Aortic smooth muscle cell (primary cell): ENCODE measurements at places on chromosomes 16 and 17. TPM values are rescaled to one million over a fixed set of nuclear protein-coding genes. Genes with fewer than 3 reads are reported as not detected.

The CLEC18C gene
- 0.12 and 0.13 TPM in 2 replicates for total RNA-seq

The AANAT gene
- not detected in 2 replicates for total RNA-seq

The SLX1B gene
- 3.4 and 3.9 TPM in 2 replicates for total RNA-seq

The GAS2L2 gene
- not detected in 2 replicates for total RNA-seq

The CACNA1G gene
- 0.37 and 0.40 TPM in 2 replicates for total RNA-seq

The RND2 gene
- 0.12 and 0.13 TPM in 2 replicates for total RNA-seq

The LITAFD gene
- not detected in 2 replicates for total RNA-seq

The HSBP1 gene
- total RNA-seq = 142 and 165 TPM in 2 replicates

The MFAP4 gene
- 0.66 and 3.1 TPM in 2 replicates for total RNA-seq

The ZNF207 gene
- total RNA-seq = 85.2 and 102 TPM in 2 replicates

The SEPTIN12 gene
- not detected in 2 replicates for total RNA-seq

The ITGAD gene
- total RNA-seq = not detected in 2 replicates

The NPW gene
- total RNA-seq = 0.06 and 0.13 TPM in 2 replicates

The PSMC3IP gene
- total RNA-seq = 8.9 and 15.7 TPM in 2 replicates

The ODF4 gene
- not detected in 2 replicates for total RNA-seq

The NEUROD2 gene
- total RNA-seq = not detected in 2 replicates

The FNDC8 gene
- 0.12 TPM in 1 of 2 replicates, not detected in the other for total RNA-seq

The MEOX1 gene
- total RNA-seq = not detected in 2 replicates

The KCNJ2 gene
- 0.25 and 0.53 TPM in 2 replicates for total RNA-seq
